NCI-H146 (cell line): ENCODE measurements at places on chromosomes 2 and 18.
A peak's percentile ranks its signal among the peaks of the same experiment; 100 is the strongest.

GRCh38 chr18:31664101-31664500 lies 20.3 kb downstream of the B4GALT6 start:
- DNase-seq: no peak

GRCh38 chr18:72360634-72361033 lies 183.5 kb downstream of the CBLN2 start:
- DNase-seq: no peak

DNA sequence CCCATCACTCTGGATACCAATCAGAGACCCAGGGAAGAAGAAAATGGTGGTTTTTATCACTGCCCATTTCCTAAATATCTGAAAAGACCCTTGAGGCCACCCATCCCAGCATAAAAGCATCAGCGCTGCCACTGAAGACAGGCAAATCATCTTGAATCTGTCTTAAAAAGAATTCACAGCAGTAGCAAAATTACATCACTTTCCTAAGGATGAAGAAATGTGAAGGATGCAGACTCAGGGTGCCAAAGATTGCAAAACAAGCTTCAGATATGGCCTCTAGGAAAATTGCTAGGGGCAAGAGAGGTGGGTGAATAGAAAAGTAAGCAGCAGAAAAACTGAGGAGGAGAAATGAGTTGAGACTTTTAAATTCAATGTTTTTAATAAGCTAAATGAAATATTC lies 70.0 kb downstream of the SLC25A12 start:
- no peak for DNase-seq

DNA sequence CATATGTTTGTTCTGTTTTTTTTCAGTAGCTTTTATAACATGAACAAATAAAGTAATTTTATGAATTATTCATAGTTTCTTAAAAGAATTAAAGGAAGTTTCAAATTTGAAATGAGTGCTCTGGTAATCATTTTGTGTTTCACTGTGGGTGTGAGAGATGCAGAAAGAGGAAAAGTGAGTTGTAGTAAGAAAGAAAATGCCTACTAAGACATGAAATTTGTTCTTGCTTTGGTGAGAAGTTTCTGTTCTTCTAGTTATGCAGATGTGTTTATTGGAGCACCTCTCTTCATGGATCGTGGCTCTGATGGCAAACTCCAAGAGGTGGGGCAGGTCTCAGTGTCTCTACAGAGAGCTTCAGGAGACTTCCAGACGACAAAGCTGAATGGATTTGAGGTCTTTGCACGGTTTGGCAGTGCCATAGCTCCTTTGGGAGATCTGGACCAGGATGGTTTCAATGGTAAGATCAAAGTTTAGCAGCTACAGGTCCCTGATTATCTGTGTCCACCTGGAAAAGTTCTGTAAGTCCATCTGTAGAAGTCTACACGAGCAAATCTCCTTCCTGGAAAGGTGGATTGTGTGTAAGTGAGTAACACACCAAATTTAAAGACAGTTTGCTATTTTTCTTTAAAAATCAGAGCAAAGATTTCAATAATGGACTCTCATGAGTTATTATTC lies 51.4 kb downstream of the ITGAV start:
- DNase-seq: no peak

- DNase-seq: no peak
These were observed 222.6 kb upstream of the CTAGE1 start for GRCh38 chr18:22640281-22640842.

- no peak for DNase-seq
These were observed 96.7 kb downstream of the CRIM1 start for GRCh38 chr2:36452260-36452659.

GRCh38 chr2:83459456-83459855 lies 999.6 kb downstream of the SUCLG1 start:
- no peak for DNase-seq

- DNase-seq: no peak
These were observed 41.5 kb downstream of the CWC22 start for GRCh38 chr2:179965291-179966258.

GRCh38 chr18:57439985-57440330 lies 4.8 kb downstream of the ONECUT2 start:
- DNase-seq: no peak

GRCh38 chr2:1448009-1448408 lies 34.7 kb downstream of the TPO start:
- DNase-seq: no peak

DNA sequence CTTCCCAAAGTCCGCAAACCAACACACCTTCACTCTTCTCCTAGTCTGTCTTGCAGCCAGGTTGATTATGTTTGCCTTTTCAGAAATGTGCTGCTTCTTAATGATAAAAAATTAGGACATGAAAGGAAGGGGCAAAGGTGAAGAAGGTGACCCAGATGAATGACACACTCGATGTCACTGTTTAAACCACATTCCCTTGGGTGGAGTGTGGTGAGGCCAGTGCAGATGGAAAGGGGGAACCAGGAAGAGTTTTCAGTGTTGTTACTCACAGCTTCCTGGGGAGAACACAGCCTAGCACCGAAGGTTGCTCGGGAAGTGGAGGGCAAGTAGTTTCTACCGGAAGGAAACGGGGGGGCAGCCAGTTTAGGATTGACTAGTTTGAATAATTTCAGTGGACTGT lies 57.2 kb upstream of the BOD1L2 start:
- DNase-seq: no peak

DNA sequence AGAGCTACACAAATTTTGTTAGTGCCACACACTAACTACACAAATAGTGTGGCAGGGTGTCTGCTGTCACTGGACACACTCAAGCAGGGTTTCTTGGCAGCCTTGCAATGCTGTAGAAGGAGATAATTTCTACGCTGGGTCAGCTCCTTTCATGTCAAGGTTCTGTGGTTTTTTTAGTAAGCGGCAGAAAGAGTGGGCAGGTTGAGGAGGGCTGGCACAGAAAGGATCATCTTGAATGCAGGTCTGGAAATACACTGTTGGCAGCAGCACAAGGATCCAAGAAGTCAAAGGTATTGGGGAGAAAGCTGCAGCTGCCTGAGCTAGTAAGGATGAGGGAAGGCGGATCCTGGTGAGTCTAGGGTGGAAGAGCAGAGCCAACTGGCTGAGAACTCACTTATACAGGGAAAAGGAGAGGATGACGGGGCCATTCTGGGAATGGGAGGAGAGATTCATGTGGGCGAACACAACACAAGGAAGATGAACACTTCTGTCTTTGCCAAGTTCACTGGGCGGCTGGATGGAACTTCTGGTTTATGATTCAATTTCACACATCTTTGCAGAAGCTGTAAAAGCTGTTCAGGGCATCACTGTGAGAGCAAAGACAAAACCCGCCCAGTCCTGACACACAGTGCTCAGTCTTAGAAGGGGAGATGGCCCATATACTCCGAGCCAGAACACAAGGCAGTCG lies 16.9 kb upstream of the CYRIA start:
- no peak for DNase-seq

- no peak for DNase-seq
These were observed 10.2 kb downstream of the PROKR1 start for GRCh38 chr2:68653538-68653982.

- DNase-seq: peak; percentile 27
These were observed 29.2 kb downstream of the SPATS2L start for GRCh38 chr2:200335657-200336056.

DNA sequence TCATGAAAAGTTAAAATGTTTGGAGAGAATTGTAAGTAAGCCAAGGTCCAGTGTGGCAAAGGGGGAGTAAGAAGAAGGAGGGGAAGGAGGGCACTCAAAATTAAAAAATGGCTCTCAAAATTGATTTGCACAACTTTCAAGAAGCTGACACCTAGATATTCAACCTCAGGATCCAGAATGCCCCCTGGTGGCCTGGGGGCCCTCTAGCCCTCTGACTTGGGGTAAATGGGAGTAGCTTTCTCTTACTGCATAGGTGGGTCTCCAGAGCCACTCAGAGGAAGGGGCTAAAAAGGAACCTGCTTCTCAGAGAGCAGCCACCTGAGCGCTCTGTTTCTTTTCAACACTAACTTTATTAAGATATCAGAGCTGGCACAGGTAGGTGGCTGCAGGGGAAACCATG lies 968.5 kb downstream of the BCL11A start:
- peak; percentile 17 for DNase-seq

- DNase-seq: no peak
These were observed at the start of gene KCNJ3 for GRCh38 chr2:154698296-154698720. TSS of gene KCNJ3 (plus strand) at chr2:154698695. CDS start at chr2:154698776, 81 bp downstream.

- DNase-seq: no peak
These were observed 607 bp upstream of the UBE2F start for GRCh38 chr2:237966250-237966564.

DNA sequence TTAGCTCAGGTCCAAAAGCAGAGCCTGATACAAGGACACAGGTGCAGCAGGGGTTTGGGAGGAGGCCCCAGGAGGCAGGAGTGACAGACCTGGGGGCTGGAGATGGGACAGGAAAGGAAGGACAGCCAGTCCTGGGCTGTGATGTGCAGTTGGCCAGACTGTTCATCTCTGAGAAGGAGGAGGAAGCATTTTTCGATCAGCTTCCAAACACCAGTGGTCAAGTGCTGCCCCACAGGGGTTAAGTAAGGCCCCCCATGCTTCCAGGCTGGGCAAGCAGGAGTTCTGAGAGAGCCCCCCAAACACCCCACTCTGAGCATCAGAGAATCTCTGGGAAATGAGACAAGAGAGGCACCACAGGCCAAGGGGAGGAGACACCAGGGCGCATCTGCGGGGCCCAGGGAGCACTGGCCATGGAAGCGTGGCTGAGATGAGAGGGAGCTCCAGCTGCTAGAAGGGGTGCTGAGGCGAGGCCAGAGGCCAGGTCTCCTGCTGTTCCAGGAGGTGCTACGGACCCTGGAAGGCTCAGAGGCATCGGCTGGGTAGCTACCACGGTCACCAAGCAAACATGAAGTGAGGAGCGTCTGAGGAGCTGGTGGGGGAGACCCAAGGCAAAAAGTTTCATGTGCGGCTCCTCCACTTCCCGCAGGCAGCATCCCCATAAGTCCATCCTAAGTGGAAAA lies 5.6 kb upstream of the HDAC4 start:
- DNase-seq: no peak

- no peak for DNase-seq
These were observed 72.7 kb upstream of the CCDC68 start for GRCh38 chr18:55031979-55032378.

GRCh38 chr18:55138401-55138800 lies 179.1 kb upstream of the CCDC68 start:
- DNase-seq: no peak

DNA sequence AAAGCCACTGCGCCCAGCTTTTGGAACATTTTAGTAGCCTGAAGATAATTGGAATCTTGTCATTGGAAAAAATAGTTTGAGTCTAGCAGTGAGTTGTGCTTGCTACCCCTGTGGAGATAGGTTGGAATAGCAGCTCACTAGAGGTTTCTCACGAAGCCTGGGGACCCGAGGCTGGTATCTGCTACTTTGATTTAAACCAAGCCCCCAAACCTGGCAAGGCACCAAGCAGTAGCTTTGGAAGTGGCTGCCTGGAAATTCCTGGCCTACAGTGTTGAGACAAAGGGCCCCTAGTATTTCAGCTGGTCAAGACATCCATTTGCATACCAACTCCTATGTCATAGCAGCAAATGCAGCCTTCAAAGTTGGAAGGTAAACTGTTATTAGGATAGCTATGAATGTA lies 42.1 kb downstream of the NOP58 start:
- no peak for DNase-seq

DNA sequence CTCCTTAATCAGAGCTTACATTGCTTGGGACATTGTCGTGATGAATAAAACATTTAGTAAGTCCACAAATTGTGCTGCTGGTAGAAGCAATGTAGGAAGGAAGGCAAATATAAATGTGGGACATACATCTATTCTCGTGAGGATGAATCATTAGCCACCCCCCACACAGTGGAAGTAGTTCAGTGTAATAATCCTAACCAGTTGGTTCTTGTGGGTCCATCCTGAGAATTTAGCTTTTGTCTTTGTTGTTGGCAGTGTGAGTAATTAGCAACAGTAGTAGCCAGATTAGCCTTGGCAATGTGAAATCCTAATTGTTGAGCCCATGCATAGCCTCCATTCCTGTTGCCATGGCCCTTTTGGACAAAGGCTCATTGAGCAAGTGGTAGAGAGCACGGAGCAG lies 532.1 kb downstream of the FBXO15 start:
- no peak for DNase-seq

DNA sequence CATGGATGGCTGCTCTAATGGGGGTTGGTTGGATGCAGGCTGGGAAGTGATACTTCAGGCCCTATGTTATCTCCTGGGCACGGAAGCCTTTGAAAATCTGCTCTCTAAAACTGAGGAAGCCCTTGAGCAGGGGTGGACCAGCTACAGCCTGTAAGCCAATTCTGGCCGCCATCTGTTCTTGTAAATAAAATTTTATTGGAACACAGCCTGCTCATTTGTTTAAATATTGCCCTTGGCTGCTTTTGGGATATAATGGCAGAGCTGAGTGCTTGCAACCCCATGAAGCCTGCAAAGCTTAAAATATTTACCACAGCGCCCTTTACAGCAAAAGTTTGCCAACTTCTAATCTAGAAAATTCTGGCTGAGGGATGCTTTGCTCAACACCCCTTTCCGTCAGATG lies 11.9 kb upstream of the IGFBP2 start:
- DNase-seq: no peak

- DNase-seq: no peak
These were observed 25.3 kb downstream of the RTP5 start for GRCh38 chr2:241894681-241895426.

DNA sequence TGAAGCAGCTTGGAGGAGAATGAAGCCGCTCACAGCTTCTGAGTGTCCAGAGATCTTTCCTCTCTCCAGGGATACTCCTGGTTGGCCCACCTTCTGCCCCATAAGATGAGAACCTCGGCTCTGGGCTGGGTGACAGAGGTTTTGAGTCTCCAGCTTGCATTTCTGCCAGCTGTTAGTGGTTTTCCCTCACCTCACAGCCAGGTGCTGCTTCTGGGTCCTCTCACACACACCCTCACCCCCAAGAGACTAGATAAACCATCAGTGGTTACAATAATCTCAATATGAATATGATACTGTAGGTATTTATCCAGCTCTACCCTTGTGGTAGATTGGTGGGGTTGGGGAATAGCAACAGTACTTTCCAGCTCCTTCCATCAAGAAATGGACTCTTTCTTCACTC lies 161.7 kb upstream of the SIX3 start:
- no peak for DNase-seq

DNA sequence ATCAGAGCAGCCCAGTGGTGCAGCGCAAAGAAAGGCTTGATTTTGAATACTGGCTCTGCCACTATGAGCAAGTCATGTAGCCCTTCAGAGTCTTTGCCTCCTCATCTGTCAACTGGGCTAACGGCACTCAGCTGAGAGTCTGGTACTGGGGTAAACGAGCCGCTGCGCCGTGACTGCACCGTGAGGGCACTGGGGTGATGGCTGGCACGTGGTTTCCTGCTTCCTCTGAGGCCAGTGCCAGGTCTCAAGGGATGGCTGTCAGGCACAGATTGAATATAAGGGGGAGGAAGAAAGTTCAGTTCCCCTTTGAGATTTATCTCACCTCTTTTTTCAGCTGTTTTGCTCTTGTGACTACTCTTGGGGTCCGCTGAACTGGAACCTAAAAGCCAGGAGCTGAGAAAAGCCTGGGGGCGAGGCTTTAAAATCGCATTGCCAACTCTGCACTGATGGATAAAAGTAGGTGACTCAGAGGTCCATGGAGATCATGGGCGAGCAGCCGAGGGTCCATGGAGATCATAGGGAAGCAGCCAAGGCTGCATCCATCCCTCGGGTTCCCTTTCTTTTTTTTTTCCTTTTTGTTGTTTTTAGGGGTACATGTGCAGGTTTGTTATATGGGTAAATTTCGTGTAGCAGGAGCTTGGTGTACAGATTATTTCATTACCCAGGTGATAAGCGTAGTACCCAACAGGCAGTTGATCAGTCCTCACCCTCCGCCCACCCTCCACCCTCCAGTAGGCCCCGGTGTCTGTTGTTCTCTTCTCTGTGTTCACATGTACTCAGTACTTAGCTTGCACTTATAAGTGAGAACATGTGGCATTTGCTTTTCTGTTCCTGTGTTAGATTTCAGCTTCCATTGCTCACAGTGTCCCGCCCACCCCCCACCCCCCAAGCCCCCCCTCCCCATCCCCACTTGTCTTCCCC lies 114.3 kb downstream of the SPP2 start:
- no peak for DNase-seq
